Adrenal gland (tissue), 19 donors: ENCODE measurements at places on chromosomes 5 and 9. TPM values are rescaled to one million over a fixed set of nuclear protein-coding genes. Genes with fewer than 3 reads are reported as not detected.

GRCh38 chr5:55853818-55854217 is 2.7 kb downstream of the IL31RA start:
- DNase-seq = no peak

The APBA1 gene
- polyA plus RNA-seq = 2.2 TPM

DNA sequence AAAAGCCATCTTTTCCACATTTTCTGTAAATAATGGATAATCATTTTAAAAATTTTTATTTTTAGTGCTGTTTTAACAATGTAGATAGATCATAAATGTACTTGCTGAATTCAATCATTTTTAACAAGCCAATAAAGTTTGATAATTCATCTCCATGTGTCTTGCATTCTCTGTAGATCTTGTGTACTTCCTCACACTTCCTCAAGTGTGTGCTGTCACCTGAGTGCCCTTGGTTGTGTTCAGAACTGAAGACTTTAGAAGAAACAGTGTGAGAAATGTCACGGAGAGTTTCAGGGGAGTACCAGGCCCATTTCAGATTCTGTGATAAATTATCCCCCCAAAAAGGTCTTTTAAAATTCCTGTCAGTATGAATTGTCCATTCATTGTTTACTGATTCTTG is 146.0 kb downstream of the NTRK2 start:
- no peak for DNase-seq

GRCh38 chr5:178994580-178995340 is at the start of gene GRM6:
Gene GRM6, minus strand, starts transcription at chr5:178995320. Its CDS starts 376 bp downstream, at chr5:178994944.
- no peak for DNase-seq

GRCh38 chr5:139415221-139415861 is 11.5 kb upstream of the SPATA24 start:
- no peak for DNase-seq

The AK6 gene
- 63.5 TPM for polyA plus RNA-seq

GRCh38 chr9:78030296-78030552 is 1.4 kb downstream of the GNAQ start:
- peak; percentile 24 for DNase-seq

The PAEP gene
- polyA plus RNA-seq = not detected

DNA sequence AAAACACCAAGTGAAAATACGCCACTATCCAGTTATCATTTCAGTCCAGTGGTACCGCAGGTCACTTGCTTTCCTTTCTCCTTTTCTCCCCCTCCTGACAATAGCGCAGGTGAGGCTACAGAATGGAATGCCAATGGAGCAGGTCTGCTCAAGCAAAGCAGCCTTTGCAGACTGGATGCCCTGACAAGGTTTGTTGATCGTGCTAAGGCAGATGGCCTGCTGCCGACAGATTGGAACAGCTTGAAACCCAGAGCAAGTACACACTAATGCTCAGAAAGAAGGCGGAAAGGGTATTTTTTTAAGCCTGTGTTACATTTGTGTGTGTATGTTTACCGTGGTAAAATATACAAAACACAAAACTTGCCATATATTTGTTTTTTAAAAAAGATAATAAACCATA is 19.4 kb downstream of the SPACA9 start:
- DNase-seq = no peak

The CDX1 gene
- polyA plus RNA-seq = 0.17 TPM

- no peak for DNase-seq
Observed at GRCh38 chr5:124733329-124733650, 13.1 kb downstream of the ZNF608 start.

The GAS1 gene
- polyA plus RNA-seq = 4.4 TPM

The MARCOL gene
- polyA plus RNA-seq = not detected

DNA sequence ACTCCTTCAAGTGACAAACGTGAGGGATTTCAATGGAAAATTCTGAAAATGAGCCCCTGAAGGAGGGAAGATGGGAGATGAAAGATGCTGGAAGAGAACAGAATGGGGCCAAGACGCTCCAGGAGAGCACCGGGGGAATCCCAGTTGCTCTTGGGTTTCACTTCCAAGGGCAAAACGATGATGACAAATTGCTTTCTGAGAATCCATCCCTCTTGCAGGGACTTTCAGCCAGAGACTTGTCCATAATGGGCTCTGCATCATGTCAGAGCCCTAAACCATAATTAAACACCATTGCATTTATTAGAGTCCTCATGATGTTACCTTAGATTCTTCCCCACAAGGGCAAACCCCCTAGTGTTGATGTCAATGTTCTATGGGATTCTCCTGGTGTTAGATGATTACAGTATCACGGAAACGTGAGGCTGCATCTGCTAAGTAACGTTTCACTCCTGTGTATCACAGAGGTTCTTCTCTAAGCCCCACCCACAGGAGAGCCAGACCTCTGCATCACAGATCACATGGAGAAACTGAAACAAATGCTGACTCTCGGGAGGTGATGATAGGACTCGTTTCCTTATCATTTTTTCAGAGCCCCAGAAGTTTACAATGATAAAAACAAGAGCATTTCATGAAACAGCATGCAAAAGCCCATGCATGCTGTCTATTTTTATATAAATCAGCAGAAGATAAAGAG is 114.4 kb downstream of the TENT4A start:
- no peak for DNase-seq

The SOX30 gene
- polyA plus RNA-seq = 0.27 TPM

- DNase-seq = no peak
Observed at GRCh38 chr9:87445646-87446045, 52.0 kb upstream of the DAPK1 start.

The GMCL2 gene
- not detected for polyA plus RNA-seq

DNA sequence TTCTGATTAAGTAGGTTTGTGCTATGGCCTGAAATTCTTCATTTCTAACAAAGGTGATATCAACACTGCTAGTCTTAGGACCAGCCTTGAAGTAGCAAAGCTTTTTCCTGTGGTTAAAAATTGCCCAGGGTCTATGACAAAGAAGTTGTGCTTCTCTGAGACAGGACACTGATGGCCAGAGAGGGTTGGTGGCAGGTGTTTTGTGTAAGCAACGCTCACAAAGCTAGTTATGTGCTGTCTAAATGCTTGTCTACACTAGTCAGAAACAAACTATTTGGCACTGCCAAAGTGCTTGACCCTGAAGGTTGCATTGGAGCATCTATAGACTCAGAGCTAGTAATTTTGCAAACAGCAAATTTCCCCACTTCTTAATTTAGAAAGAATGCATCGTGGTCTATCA is 44.1 kb upstream of the SELENOP start:
- no peak for DNase-seq

DNA sequence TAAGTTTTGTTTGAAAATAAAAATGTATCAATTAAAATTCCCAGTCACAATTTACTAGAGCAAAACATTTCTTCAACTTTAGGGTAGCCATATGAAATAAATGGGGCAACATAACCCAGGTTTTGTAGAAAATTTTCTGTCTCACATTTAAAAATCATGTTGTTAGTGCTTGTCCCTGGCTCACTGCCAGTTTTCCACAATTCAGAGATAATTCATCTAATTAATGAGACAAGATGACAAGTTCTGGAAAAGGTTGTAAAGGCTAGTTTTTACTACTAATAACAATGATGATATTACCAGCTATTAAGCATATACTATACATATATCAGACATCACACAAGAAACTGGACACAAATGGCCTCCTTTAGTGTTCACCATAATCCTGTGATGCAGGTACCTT is 45.9 kb downstream of the MEGF9 start:
- peak; percentile 55 for DNase-seq

The TAF11L3 gene
- polyA plus RNA-seq = not detected

DNA sequence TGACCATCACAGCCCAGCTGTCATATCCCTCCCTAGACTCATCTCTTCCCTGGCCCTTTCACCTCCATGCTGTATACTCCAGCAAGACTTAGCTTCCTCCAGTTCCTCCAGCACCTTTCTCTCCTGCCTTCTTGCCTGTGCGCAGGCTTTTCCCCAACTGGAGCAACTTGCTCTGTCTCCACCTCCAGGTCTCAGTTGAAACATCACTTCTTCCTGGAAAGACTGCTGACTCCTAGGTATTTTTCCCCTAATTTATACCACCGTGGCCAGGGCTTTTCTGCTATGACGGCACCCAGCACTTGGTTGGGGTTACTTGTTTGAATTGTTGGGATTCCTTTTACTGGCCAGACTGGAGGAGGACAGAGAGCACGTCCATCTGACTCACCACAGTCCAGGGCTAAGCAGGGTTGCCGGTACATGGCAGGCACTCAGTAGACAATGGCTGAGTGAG is 67.5 kb downstream of the KCNIP1 start:
- DNase-seq = no peak

The QRFP gene
- polyA plus RNA-seq = not detected

- DNase-seq = no peak
Observed at GRCh38 chr5:102918986-102919610, 164.0 kb downstream of the PAM start.

- no peak for DNase-seq
Observed at GRCh38 chr5:27010646-27011045, 27.7 kb downstream of the CDH9 start.

- DNase-seq = no peak
Observed at GRCh38 chr5:64939772-64940510, 171.2 kb downstream of the CWC27 start.

DNA sequence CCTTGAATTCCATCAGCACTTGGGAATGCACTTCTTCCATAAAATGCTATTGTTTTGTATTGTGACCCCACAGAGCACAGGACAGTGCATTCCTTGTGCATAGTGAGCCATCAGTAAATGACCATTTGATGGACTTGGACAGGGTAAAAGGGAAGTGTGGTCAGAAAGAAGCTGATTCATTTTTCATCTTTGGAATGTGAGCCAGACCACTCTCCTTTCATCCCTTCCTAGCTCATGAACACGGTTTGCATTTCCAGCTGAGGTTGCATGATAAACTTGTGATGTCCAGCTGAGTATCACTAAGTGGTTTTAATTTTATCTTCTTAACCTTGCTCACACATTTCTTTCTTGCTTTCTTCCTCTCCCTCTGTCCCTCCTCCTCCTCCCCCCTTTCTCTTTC is 101.3 kb downstream of the NUDT12 start:
- no peak for DNase-seq

The PCDHGA7 gene
- 1.4 TPM for polyA plus RNA-seq

GRCh38 chr5:174843263-174844250 is 119.2 kb downstream of the MSX2 start:
- DNase-seq = no peak

DNA sequence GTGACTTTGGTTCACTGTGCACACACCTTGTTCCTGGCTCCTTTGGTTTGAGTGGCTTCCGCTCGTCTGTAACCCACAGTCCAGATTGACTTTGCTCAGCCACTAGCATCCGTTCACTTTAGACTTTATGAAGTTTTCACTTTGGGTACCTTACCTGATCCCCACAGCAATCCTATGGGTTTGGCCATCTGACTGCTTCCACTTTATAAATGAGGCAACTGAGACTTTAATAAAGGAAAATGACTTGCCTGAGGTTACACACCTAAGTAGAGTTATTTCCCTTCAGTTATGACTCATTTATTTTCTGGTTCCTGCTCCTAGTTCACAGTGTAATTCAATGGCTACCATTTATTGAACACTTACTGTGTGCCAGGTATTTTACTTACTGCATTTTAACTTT is 94.2 kb upstream of the SAP30L start:
- no peak for DNase-seq

- DNase-seq = no peak
Observed at GRCh38 chr5:107456281-107456715, 214.4 kb downstream of the EFNA5 start.

- peak; percentile 55 for DNase-seq
Observed at GRCh38 chr5:163408311-163408923, 29.0 kb upstream of the CCNG1 start.

- no peak for DNase-seq
Observed at GRCh38 chr5:72295539-72295938, 24.5 kb downstream of the MRPS27 start.

GRCh38 chr9:68704498-68704813 is 584 bp upstream of the PIP5K1B start:
- DNase-seq = no peak

The LCN15 gene
- polyA plus RNA-seq = not detected

- no peak for DNase-seq
Observed at GRCh38 chr9:85213650-85214607, 527.8 kb downstream of the AGTPBP1 start.

GRCh38 chr5:37120270-37120669 is 128.9 kb downstream of the CPLANE1 start:
- DNase-seq = no peak

GRCh38 chr5:73948720-73949119 is 322.7 kb downstream of the ARHGEF28 start:
- no peak for DNase-seq

DNA sequence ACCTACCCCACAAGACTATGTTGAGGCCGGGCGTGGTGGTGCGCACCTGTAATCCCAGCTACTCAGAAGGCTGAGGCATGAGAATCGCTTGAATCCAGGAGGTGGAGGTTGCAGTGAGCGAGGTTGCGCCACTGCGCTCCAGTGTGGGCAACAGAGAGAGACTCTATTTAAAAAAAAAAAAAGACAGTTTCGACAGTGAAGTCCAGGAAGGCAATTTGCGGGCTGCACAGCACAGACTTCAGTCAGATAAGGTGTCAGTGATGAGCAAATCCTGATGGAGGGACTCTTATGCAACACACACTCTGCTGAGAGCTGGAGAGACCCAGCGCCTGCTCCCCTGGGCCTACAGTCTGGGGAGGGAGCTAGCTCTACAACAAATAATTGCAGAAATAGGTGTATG is 14.2 kb downstream of the CCNJL start:
- DNase-seq = no peak

GRCh38 chr9:95008151-95008771 is 281.8 kb downstream of the AOPEP start:
- no peak for DNase-seq

DNA sequence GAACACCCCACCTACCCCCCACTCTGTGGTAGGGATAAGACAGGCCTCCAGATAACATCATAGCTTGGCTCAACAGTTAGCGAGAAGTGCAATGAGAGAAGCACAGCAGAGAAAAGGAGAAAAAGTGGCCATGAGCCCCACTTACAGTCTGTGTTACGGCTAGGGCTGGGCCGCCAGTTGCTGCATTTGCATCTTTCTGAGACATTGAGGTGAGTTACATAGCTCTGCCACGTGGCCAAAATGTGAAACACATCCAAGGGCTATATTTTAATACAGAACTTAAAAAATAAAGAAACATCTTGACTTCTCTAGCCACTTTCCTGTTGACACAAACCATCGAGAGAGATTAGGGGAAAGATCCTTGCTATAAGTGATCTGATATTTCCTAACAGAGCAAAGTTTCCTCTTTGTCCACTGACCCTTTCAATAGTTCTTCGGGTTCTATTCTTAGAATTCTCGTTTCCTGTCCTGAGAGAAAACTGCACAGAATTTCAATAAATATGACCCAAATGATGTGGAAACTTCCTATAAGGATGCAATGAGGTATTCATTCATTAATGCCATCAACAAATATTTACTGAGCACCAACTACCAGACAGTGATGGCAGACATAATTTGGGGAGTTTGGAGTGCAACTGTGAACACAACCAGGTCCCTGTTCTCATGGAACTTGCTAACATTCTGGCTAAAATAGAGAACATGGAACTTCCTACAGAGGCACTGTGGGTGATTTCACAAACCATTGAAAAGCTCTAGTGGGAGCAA is 3.2 kb upstream of the TLE4 start:
- DNase-seq = no peak

The ADAMTS13 gene
- 19.9 TPM for polyA plus RNA-seq

GRCh38 chr5:29208024-29208423 is 1985.5 kb upstream of the CDH6 start:
- DNase-seq = no peak

GRCh38 chr5:42285230-42285629 is 138.0 kb upstream of the GHR start:
- no peak for DNase-seq
